Stimulated activated CD4-positive, alpha-beta T cell treated with anti-CD3 and anti-CD28 coated beads, Interleukin-2, amount 100 ng/mL, for 48 hours (primary cell): ENCODE measurements at places on chromosomes 11 and 22.

DNA sequence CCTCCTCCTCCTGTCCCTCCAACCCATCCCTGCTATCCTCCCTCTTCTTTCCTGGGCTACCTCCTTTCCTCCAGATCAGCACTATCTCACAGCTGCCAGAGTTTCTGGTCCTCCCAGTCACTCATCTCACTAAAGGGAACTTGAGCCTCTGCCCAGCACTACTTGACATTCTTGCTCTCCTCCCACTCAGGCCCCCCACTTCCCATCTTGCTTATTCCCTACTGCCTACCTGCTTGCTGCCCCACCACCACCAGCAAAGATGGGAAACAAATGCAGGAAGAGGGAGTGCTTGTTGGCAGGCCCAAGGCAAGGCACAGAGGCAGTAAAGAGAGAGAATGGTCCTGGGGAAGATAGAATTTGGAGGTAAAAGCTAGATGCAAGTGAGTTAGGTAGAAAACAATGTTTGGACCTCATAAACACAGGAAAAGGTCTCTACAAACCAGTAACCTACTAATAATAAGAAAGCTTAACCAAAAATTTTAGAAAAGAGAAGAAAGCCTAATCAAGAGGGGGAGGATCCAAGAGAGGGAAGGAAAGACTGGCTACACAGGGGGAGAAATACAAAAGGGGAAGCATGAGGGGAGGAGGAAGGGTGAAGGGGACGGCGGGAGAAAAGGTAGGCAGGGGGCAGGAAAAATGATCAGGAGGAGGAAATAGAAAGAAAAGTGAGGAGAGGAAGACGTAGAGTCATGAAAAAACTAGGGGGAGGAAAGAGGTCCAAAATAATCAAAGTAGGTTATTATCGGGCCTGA, 63.6 kb downstream of the PAK1 start:
- DNase-seq = no peak

- DNase-seq = no peak
Measured at GRCh38 chr11:61041755-61042518, 60.4 kb upstream of the CD5 start.

- DNase-seq = no peak
Measured at GRCh38 chr22:37806409-37807333, 1.1 kb upstream of the GCAT start.

GRCh38 chr22:20014526-20015186, 2.0 kb downstream of the ARVCF start:
- no peak for DNase-seq

GRCh38 chr11:130906616-130907015, 9.7 kb downstream of the SNX19 start:
- DNase-seq = no peak

DNA sequence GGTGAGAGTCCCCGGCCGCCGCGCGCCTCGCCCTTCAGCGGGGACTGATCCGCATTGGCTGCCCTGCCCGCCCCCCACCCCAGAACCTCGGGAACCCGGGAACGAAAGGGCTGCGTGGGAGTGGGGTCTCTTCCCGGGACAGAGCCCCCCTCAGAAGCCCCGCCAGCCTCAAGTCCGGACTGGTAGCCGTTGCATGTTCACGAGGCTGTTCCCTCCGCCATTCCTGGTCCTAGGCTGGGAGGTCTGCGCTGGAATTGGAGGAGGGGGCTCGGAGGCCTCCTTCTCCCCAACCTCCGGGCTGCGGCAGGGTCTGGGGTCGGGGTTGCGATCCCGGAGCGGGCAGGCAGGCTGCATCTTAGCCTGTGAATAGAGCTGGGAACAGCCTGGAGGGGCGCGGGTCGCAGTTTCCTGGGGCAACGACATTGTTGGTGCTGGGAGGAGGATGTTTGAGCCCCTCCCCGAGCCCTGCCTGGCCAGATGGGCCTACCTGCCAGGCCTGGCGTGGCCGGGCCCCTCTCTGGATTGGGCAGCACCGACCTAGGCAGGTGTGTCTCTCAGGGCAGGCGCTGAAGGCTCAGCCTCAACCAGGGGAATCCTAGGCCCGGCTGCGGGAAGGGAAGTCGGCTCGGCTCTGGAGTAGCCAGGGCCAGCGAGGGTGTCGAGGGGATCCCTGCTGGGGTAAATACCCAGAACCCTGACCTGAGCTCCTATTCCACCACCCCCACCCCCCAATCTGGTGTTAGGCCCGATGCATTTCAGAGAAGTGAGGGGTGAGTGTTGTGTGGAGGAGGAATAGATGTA, 670 bp downstream of the MAPK8IP1 start:
- no peak for DNase-seq

- no peak for DNase-seq
Measured at GRCh38 chr22:18968011-18968749, 32.1 kb upstream of the PRODH start.

DNA sequence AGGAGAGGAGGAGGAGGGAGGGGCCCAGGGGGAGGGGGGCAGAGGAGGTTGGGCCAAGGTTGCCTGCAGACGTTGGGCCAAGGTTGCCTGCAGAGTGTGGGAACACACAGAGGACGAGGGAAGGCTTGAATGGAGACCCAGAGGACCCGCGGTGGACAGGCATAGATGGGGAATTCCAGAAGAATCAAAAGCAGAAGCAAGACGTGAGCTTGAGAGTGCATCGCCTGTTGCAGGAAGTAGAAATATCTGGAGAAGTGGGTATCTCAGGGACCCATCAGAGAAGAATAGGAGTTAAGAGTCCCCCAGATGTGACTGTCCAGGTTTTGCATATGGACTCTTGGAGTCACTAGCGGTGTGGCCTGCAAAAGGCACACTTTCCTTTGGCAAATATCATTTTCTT, 670.2 kb downstream of the TBC1D22A start:
- no peak for DNase-seq

GRCh38 chr11:119615003-119615881, 113.8 kb downstream of the NECTIN1 start:
- no peak for DNase-seq

DNA sequence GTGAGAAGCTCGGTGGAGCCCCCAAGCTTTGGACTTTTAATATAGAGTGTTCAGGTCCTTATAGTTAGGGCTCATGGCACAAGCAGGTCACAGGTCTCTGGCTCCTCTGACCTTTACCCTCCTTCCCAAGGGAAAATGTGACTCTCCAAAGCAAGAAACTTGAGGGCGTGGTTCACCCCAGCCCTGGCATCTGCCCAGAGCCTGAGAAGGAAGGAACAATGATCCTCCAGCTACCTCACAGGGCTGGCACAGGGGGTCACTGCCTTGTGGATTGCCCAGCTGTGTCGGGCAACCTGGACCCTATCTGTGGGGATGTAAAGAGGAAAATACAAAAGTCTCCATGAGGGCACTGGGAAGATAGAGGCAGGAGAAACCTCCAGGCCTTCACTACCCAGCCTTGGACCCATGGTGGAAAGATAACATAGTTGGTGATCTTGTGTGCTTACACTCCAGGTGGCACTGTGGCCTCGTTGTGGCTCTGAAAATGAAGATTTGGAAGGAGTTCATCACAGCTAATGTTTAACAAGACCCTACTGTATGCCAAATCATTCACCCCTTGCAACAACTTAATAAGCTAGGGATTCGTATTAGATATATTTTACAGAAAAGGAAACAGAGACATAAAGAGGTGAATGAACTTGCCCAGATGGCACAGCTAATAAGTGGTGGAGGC, 3.8 kb upstream of the ZNF195 start:
- no peak for DNase-seq

GRCh38 chr11:117878314-117878938, 2.0 kb upstream of the FXYD6 start:
- no peak for DNase-seq

GRCh38 chr11:5703741-5704536, 14.3 kb downstream of the TRIM22 start:
- DNase-seq = no peak

GRCh38 chr11:995044-995751, 41.3 kb downstream of the MUC6 start:
- DNase-seq = no peak

GRCh38 chr11:114762408-114762807, 84.1 kb downstream of the NXPE2 start:
- no peak for DNase-seq

- no peak for DNase-seq
Measured at GRCh38 chr11:107562647-107563208, 2.8 kb downstream of the ALKBH8 start.

GRCh38 chr11:56848141-56848809, 99.8 kb upstream of the OR9G4 start:
- no peak for DNase-seq

- no peak for DNase-seq
Measured at GRCh38 chr11:130897262-130898182, 18.8 kb downstream of the SNX19 start.

GRCh38 chr11:134257101-134257500, 3.7 kb downstream of the ACAD8 start:
- no peak for DNase-seq

- DNase-seq = no peak
Measured at GRCh38 chr11:65505466-65506289, 6.8 kb downstream of the MALAT1 start.

GRCh38 chr11:13663631-13664071, 4.8 kb upstream of the FAR1 start:
- no peak for DNase-seq

DNA sequence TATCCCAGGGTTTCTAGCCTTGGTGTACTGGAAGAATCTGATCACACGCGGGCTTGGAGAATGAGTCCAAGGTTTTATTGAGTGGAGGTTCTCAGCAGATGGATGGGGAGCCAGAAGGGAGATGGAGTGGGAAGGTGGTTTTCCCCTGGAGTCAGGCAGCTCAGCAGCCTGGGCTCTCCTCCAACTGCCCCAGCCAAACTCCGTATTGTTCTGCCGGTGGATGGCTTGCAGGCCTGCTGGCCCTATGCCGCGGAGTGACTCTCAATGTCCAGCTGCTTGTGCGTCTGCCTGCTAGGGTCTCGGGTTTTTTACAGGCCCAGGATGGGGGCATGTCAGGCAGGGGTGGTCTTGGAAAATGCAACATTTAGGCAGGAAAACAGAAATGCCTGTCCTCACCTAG, 162.4 kb upstream of the LMO1 start:
- no peak for DNase-seq

- DNase-seq = no peak
Measured at GRCh38 chr22:49997251-49997599, 15.3 kb downstream of the IL17REL start.

DNA sequence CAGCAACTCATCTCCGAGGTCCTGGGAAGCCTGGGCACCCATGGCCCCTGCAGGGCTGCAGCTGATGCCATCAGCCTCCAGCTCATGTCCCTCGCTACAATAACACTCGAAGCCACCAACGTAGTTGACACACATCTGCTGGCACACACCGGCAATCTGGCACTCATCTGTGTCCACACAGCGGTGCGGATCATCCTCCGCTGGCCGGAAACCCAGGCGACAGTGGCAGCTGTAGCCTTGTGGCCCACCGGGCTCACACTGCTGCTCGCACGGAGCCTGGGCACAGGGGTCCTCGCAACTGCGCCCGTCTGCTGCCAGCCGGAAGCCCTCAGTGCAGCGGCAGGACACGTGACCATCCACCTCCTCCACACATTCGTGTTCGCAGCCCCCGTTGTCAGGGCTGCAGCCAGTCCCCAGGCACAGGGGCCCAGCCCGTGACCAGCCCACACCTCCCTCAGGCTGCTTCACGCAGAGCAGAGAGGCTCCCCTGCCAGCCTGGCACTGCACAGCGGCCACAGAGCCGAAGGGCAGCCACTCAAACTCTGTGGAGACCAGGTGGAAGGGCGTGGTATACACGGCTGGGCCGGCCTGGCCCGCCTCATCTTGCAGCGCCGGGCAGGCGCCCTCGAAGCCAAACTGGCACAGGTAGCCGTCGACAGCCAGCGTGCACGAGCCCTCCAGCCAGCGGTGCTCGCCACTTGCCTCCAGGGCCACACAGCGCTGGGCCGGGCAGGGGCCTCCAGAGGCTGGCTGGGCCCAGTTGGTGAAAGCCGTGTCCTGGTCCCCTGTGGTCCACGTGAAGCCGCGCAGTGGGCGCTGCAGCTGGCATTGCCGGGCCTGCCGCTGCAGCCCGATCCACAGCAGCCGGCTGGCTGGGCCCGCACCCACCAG, 678 bp downstream of the CD248 start:
- DNase-seq = no peak

- peak; percentile 98 for DNase-seq
Measured at GRCh38 chr11:61899146-61899841, 7.9 kb upstream of the FADS3 start.

GRCh38 chr22:41725510-41726110, 26.3 kb downstream of the MEI1 start:
- DNase-seq = no peak

DNA sequence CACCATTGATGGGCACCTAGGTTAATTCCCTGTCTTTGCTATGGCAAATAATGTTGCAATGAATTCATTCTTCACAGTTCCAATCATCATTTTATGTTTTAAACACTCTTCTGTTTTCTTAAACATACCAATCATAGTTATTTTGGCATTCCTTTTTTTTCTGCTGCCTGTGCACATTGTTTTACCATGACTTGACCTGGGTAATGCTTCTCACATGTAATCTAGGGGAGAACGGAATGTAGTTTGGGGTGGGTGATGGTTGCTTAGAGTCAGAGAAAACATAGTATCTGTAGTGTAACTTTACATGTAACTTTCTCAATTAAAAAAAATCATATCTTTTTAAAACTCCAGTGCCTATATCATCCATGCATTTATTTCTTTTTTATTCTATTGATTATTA, 1945.3 kb upstream of the RAG2 start:
- DNase-seq = no peak

DNA sequence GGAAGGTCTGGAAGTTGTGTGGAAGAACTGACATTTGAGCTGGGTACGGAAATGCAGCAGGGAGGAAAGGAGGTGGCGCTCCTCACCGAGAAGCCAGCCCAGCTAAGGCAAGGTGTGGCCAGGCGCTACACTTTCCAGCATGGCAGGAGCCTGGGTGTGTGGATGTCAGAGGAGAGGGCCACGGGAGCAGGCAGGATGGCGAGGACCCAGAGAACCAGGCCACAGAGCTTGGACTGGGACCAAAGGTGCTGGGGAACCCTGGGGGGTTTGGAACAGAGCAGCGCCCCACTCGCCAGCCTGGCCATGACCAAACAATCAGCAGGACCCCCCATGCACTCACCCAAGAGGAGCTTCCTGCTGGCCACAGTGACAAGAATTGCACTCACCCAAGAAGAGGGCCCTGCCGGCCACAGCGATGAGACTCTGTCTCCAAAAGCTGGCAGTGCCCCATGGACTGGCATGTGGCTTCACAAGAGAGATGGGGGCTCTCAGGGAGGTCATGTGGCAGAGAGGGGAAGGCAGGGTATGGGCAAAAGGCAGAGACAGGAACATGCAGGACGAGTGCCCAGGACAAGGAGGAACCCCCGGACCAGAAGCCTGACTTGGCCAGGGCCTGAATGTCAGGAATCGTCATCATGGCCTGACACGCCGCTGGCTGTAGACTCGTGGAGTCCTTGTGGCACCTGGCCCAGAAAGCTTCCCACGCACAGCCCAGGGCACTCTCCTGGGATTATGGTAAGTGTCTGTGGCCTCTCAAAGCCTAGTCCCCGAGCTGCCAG, 45.4 kb downstream of the IGF2 start:
- DNase-seq = no peak

DNA sequence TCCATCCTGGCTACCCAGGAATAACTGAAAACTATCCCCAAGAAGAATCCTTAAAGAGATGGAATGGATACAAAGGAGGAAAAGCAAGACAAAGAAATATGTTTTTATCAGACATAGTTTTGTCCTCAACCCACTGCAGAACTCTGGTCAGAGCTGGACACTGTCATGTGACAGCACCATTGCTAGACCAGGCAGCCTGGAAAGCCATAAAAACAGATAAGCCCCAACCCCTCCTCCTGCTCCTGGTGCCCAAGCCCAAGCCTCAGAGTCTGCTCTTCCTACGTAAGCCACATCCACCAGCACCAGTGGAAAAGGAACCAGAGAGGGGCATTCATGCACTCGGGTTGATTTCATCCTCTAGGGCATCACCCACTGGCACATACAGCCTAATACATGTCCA, 116.9 kb downstream of the TRIM29 start:
- DNase-seq = no peak

GRCh38 chr11:34749666-34750659, 129.1 kb downstream of the EHF start:
- DNase-seq = no peak
